ENCODE measurements at places on chromosomes 13 and 19.

DNA sequence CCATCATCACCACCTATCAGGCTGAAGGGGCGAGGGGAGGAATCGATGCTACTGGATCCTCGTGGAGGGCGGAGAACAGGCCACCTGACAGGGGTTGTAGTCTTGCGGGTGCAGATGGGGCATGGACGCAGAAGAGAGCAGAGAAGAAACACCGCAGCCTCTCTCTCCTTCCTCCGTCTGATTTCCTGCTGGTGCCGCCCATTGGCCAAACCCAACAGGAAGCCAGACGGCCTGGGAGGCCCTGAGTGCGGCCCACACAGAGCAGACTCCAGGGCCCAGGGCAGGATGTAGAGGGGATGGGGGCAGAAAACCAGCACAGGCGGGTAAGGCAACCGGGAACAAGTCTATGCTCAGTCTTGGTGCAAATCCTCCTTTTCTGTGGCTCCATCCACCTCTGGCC lies 15.4 kb downstream of the CEBPA start:
- DNase-seq: no peak

GRCh38 chr19:30171795-30172612 lies 200.2 kb upstream of the ZNF536 start:
- no peak for DNase-seq

GRCh38 chr13:99208845-99209527 lies 8.3 kb downstream of the UBAC2 start:
- DNase-seq: no peak

DNA sequence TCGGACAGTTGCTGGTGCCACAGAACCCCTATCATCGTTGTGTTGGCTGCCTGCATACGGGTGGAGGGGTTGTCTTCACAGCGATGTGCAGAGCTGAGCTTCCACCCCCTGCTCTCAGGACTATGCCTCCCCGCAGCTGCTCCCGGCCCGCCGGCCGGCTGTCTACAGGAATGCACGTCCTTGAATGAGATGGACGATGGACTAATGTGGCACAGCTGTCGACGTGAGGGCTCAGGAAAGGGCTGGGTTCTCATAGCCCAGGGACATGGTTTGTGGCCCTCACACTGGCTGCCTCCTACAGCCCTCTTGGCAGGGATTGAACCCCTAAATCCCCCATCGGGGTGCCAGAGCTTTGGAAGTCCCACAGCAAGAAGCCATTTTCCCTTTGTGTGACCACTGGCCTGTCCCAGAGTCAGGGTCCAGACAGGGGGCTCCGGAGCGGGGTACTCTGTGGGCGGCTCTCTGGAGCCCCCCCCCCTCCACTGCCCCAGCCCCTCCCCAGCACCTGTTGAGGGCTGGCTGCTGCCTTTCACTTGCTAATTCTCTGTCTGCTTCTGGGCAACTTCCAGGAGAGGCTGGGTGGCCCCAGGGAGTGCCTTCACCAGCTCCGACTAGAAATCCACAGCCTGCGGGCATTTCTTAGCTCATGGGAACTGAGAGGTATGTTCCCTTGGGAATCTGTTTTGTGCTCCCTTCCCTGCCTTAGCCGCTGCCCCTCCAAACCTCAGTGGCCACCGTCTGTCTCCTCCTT lies 40.2 kb downstream of the TSSK6 start:
- no peak for DNase-seq

DNA sequence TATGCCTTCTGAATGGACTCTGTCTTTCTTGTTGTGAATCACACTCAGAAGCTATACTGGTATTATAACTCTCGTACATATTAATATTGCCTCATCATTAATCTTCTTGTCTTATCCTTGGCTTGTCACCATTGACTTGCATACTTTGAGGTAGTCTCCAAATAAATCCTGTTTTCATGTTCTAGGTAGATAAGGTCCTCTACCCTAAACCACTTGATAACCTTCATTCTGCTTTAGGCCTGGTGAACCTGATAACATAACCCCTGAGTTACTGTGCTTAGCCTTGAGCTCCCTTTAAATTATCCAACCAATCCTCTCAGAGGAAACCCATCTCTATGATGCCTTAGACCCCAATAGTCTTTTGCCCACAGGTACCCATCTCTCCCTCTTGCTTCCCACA lies 1162.3 kb downstream of the SLITRK1 start:
- DNase-seq: no peak

GRCh38 chr13:48066310-48066989 lies 28.5 kb downstream of the MED4 start:
- DNase-seq: no peak

DNA sequence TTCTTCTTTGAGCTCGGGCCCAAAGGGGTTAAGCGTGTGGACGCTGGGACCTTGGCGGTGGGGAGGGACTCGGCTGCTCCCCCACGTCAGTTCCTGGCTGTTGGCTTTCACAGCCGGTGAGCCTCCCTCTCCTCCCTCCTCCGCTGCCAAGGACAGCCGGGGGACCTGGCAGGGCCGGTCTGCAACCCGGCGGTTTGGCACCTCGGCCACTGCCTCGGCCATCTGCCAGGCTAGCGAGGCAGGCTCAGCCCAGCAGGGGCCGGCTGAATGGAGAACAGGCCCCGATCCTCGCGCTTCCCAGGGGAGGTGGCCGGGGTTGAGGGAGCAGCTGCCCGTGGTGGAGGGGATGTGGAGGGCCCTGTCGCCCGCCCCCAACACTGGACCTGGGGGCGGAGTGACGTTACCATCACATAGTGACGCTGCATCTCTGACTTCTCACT lies 5.0 kb downstream of the TLE5 start:
- no peak for DNase-seq

GRCh38 chr13:63614874-63615612 lies 2199.4 kb upstream of the PCDH20 start:
- no peak for DNase-seq

GRCh38 chr13:79780240-79780639 lies 299.3 kb downstream of the NDFIP2 start:
- DNase-seq: no peak

- no peak for DNase-seq
These were observed 47.0 kb upstream of the RAP2A start for GRCh38 chr13:97386801-97387484.

- no peak for DNase-seq
These were observed 1.7 kb downstream of the CATSPERG start for GRCh38 chr19:38337360-38337653.

DNA sequence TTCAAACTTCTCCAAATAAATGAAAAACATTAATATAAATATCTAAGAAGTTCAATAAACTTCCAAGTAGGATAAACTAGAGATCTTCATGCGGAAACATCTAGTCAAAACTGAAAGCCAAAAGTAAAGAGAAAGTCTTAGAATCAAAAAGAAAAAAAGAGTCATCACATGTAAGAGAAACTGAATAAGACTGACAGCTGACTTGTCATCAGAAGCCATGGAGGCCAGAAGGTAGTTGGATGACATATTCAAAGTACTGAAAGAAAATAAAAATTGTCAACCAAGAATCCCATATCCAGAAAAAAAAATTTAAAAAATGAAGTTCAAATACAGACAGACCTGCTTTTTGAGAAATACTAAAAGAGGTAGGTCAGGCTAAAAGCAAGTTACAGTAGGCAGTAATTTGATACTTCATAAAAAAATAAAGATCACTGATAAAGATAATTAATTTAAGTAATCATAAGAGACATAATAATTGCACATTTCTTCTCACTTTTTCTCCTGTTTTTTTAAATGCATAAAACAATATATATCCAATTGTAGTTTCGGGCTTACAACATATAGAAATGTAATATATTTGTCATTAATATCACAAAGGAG lies 327.6 kb upstream of the PCDH9 start:
- DNase-seq: no peak

DNA sequence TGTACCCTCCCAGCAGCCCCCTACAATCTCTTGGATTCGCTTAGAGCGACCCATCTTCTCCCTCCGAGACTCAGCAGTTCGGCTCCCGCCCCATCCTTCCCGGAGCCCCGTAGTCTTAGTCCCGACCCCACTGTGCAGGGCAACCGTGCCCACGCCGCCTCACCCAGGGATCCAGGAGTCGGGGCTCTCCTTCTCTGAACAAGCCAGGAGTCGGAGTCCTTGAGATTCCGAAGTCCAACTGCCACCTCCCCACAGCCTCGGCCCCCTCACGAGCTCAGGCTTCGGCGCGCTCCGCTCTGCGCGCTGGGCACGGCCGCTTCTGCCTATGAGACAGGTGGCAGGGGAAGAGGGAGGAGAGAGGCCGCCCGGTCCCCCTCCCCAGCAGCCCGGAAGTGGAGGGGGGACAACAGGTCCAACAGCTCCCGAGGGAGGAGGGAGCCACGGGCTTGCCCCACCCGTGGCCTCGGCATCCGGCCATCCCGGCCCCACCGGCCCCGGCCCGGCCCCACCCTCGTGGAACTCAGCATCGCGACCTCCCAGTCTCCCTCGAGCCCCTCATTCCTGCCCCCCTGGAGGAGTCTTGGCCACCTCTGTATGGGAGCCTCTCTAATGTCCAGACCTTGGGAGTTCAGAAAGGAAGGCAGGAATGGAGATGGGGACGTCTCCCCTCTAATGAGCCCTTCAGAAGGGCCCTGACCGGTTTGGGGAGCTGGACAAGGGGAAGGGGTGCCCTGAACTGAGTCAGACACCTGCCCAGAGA lies at the start of gene PHLDB3:
Gene PHLDB3 (minus strand): TSS at position 321 of the 760 bp plus-strand sequence. CDS start 628 bp downstream, outside the sequence.
- DNase-seq: no peak

GRCh38 chr13:50011461-50011860 lies 3.8 kb upstream of the KCNRG start:
- DNase-seq: no peak

GRCh38 chr13:26017932-26018665 lies 33.7 kb downstream of the SHISA2 start:
- DNase-seq: no peak

- no peak for DNase-seq
These were observed 178.5 kb downstream of the DLEU7 start for GRCh38 chr13:50664951-50665350.

DNA sequence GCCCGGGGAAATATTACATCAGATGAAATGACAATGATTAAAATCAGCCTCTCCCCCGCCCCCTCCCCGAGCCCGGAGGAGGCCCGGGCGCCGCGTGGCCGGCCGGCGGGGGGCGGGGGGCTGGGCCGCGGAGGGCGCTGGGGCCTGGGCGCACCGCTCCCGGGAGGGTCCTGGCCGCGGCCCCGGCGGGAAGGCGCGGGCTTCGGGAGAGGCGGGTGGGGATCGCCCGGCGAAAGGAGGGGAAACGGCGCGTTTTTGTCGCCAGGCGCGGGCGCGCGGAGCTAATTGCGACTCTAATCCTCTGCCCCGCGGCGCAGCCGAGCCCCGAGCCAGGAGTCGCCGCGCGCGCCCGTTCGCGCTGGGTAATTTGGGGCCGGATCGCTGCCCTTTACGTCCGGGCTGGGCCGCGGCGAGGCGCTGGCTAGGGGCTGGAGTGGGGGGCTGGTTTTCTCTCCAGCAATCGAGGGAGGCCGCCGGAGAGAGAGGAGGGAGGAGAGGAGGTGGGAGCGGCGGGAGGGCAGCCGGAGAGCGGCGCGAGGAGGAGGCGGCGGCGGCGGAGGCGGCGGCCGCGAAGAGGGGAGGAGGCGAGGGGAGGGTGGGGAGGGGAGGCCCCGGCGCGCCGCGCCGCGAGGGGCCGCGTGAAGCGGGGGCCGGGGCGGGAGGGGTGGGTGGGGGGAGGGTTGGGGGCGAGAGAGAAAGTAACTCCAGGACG lies at the start of gene KCTD15:
Gene KCTD15 (plus strand): TSS at position 707 of the 712 bp plus-strand sequence. CDS start 3,585 bp downstream, outside the sequence.
- no peak for DNase-seq

DNA sequence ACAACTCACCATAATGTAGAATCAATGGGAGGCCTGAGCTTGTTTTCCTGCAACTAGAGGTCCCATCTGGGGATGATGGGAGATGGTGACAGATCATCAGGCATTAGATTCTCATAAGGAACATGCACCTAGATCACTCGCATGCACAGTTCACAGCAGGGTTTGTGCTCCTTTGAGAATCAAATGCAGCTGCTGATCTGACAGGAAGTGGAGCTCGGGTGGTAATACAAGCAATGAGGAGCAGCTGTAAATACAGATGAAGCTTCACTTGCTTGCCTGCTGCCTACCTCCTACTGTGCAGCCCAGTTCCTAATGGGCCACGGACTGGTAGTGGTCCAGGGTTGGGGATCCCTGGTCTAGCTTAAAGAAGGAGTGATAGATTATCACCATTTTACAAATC lies 33.0 kb downstream of the KPNA3 start:
- no peak for DNase-seq

- no peak for DNase-seq
These were observed 626 bp upstream of the ATP5F1D start for GRCh38 chr19:1240925-1241324.

GRCh38 chr19:39738814-39739213 lies 985 bp upstream of the CLC start:
- no peak for DNase-seq

GRCh38 chr19:33171916-33172359 lies 22.2 kb upstream of the LRP3 start:
- no peak for DNase-seq

- DNase-seq: no peak
These were observed 25.0 kb downstream of the KLF2 start for GRCh38 chr19:16349551-16350152.

- no peak for DNase-seq
These were observed 95.5 kb downstream of the MIPEP start for GRCh38 chr13:23793711-23794110.

- no peak for DNase-seq
These were observed 48.0 kb upstream of the ADGRE5 start for GRCh38 chr19:14333101-14333871.

GRCh38 chr13:98910501-98910951 lies 67.3 kb downstream of the DOCK9 start:
- DNase-seq: no peak

DNA sequence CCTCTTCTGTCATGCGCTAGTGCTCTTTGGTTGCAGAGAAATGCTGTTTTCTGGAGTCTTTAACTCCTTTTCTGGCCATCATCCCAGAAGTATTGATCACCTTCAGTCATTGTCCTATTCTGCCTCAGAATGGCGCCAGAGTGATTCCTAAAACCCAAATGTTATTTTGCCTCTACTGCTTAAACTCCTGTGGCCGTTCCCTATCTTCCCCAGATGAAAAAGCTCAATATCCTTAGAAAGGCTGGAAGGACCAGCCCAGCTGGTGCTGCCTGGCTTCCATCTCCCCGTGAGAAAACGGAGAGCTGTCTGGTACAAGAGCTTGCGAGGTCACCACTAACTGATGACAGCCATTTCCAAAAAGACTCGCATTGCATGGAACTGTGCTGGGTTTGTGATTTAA lies 179.1 kb downstream of the RBM26 start:
- no peak for DNase-seq

Measured in esophagus squamous epithelium (tissue), 5 donors.